HuH-7 (cell line): ENCODE measurements at places on chromosomes 4 and X.
A peak's percentile ranks its signal among the peaks of the same experiment; 100 is the strongest.

DNA sequence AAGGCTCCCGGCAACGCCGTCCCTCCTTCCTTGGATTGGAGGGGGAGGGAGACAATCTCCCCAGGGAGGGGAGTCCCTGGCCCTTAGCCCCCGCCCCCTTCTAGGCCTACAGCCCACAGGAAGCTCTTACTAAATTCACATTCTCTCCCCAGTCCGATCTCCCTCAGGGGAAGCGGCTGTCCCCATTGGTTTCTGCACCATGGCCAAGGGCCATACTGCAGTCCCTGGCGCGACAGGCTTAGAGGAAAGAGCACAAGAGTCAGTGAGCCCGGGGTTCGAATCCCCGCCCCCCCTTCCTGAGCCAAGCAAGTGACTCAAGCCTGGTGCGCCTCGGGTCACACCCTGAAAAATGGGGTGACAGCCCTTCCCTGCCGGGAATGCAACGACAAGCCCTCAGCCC is 1.1 kb downstream of the ABLIM2 start:
- no peak for DNase-seq

GRCh38 chr4:183407128-183407585 is 37.3 kb upstream of the CDKN2AIP start:
- peak; percentile 27 for DNase-seq

GRCh38 chrX:111779582-111779981 is 96.4 kb upstream of the TRPC5OS start:
- DNase-seq = no peak

GRCh38 chr4:173181848-173182247 is 13.2 kb downstream of the GALNT7 start:
- no peak for DNase-seq

DNA sequence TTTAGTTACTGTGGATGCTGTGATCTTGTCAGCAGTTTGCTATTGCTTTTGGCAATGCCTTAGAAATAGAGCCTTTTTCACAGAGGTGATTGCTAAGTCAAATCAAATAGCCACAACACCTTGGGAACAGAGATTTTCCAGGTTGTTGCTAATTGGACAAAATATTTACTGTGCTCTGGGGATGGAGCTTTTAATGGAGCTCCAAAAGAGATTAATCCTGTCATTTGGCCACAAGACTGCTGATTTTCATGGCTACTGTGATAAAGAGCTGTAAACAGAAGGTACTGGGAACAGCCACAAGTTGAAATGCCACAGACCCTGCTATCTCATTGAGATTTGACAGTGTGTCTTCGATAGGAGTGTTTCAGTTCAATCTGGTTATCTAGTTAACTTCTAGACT is 1715.2 kb upstream of the ADGRL3 start:
- DNase-seq = no peak

DNA sequence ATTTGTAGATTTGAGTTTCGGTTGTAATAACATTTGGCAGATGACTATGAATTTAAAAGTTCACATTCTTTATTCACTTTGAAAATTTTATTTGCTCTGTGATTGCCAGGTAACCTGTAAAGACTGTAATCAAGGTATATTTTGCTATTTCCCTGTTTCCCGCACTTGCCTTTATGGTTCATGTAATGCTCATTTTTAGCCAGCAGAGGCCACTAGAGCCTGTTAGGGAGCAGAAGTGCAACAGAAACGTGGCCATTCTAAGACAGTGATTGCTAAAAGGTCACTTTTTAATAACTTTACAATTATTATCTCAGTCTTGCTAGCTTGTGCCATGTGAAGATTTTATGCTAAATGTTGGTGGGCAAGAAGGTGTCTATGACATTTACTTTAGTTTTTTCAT is 12.4 kb downstream of the YIPF6 start:
- DNase-seq = peak; percentile 22

DNA sequence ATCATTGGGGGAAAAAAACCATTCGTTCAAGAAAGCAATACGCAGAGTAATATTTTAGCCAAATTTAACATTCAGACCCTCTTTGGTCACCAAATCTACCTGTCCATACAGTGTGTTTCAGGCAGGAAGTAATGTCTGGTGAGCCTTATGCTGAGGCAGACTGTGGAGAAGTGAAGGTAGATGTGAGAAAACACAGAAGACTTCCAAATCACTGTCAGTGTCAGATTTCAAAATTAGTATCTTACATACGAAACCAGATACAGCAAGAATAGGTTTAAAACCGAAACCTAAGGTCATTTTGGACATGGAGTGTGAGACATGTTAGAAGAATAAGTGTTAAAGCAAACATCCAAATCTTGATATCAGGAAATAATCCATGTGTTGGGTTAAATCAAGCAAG is 664.5 kb upstream of the HTR2C start:
- DNase-seq = no peak

DNA sequence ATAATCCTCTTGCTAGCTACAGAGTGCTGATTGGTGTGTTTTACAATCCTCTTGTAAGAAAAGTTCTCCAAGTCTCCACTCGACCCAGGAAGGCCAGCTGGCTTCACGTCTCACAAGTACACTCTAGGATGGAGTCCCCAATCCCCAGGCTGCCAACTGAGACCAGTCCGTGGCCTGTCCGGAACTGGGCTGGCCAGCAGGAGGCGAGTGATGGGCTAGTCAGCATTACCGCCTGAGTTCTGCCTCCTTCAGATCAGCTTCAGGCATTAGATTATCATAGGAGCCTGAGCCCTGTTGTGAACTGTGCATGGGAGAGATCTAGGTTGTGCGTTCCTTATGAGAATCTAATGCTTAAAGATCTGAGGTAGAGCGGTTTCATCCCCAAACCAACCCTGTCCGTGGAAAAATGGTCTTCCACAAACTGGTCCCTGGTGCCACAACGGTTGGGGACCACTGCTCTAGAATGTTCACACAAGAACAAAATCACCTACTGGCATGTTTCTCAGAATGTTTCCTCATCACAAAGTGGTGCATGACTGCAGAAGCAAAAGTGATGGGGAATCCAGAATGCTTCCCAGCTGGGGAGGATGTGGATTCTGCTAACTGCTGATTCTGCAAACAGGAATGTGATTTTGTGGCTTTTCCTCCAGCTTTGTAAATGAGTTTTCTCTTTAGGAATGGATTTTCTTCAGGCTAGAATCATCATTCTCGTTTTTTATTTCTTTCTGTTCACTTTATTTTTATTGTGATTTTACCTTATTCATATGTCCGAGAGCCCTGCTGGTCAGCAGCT is 40.9 kb downstream of the SEPTIN11 start:
- DNase-seq = no peak

DNA sequence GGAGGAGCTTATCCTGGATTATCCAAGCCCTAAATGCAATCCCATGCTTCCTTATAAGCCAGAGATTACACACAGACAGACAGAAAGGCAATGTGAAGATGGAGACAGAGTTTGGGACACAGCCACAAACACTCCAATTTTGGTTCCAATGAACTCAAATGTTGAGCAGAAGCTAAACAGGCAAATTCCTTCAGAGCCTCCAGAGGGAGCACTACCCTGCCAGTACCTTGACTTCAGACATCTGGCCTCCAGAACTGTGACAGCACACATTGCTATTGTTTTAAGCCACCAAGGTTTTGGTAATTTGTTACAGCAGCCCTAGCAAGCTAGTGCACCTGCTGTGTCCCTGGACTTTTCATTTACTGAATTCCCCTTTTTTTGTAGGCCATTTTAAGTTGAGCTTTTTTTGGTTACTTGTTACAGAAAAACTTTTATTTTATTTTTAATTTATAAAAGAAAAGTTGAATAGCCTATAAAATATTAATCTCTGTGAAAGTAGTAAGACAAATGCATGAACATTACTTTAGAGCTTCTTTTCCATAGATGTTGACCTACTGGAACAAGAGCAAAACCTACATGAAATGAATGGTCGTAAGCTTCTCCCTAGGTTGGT is 33.4 kb upstream of the SRD5A3 start:
- DNase-seq = no peak

DNA sequence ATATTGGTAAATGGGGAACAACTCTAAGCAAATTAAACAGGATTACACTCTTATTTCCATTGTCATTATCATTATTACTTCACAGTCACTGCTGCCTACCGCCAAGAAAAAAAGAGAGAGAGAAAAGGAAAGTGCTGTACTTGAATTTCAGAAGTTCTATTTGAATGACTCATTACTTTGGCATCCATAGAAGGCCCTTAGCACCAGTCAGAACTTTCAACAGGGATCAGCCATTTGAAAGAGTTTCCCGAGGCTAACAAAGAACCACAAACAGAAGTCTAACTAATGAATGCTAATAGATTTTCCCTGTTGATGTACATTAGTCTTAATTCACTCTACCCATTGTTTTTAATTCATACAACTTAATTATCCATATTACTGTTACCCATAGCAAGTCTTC is 116.3 kb downstream of the SHROOM4 start:
- DNase-seq = no peak

GRCh38 chr4:103099691-103100392 is at the start of gene BDH2:
Gene BDH2, minus strand, starts transcription at chr4:103099834. Its CDS starts 3,580 bp downstream, at chr4:103096254.
- DNase-seq = peak; percentile 28

DNA sequence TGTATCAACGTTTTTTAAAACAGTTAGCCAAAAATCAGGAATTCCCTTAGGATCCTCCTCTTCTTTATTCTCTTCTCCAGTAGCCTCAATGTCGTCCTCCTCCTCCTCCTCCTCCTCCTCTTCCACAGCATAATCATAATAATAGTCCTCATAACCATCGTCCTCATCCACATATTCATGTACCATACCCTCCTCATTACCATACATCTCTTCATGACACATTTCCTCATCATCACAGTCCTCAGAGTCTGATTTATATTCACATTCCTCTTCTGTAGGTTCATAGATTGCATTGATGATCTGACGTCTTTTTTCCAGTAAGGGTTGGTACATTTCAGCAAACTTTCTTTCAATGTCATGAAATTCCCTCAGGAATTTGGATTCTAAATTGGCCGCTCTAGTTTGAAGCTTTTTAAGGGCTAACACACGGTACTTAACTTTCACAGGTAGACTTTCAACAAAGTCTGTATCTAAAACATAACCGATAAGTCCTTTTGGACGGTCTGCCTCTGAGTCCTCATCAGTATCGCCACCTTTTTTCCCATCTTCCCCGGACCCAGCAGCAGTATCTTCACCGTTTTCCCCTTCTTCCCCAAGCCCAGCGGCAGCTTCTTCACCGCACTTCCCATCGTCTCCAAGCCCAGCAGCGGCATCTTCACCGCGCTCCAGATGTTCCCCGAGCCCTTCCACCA is 771 bp downstream of the NAP1L2 start:
- DNase-seq = no peak

DNA sequence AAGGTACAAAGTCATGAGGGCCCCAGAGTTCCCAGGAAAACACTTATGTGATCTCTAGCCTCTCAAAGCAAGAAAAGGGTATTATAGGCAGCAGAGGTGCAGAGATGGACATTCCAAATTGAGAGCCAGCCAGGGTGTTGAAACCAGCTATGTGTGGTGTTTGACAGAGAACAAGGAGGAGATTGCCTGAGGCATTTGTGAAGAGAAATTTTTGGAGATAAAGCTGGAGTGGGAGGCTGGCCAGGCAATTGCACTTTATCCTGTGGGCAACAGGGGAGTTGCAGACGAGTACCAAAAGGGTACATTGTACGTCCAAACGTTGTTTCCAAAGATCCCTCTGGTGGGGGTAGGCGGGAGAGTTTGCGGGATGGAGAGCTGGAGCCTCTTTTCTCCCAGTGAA is 2.5 kb upstream of the GABRE start:
- DNase-seq = no peak

DNA sequence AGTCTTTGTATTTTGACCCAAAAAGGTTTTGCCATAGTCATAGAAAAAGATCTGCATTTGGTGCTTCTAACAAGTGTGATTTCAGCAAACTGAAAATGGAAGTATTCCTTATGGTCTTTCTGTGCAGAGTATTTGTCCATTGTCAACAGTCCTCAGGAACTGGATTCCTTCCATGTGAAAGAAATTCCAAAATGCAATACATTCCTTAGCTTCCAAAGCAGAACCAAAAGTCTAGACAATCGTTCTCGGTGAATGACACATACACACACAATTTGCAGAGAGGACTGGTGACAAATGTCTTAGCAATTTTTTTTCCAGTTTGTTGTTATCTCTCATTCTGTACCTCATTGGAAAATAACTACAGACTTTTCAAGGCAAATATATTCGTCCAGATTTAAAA is 562.2 kb upstream of the SLIT2 start:
- DNase-seq = no peak

DNA sequence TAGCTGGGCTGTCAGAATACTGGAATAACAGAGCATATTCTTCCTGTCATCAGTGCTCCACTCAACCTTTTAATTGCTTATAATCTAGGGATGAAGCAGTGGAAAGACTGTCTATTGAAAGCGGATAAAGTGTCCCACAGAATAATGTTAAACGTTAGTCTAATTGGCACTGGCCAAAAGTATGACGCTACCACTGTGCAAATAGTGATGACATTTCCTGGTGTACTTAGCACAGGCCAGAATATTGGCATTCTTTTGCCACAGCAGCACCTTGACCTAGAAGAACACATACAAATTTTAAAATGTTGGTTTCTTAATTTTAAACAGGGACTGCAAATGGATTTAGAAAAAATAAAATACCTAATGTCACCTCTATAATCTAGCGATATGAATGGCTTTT is 635.2 kb upstream of the SPANXN1 start:
- no peak for DNase-seq

- DNase-seq = no peak
Observed at GRCh38 chr4:100288811-100289529, 98.7 kb upstream of the DDIT4L start.

DNA sequence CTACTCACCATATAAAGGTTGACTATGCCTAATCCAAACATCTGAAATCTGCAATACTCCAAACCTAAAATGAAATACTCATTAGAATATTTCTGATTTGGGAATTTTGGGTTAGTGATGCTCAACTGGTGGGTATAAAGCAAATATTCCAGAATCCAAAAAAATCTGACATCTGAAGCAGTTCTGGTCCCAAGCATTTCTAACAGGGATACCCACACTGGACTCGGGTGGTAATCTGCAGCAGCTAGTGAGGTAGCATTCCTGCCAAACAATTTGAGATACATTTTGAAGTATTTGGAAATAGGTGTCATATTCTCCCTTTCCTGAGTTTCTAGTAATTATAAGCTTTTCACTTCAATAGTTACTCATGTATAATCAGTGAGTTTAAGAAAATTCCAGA is 49.6 kb upstream of the RPA4 start:
- no peak for DNase-seq

GRCh38 chr4:173301518-173302201 is 32.5 kb downstream of the HMGB2 start:
- DNase-seq = no peak

DNA sequence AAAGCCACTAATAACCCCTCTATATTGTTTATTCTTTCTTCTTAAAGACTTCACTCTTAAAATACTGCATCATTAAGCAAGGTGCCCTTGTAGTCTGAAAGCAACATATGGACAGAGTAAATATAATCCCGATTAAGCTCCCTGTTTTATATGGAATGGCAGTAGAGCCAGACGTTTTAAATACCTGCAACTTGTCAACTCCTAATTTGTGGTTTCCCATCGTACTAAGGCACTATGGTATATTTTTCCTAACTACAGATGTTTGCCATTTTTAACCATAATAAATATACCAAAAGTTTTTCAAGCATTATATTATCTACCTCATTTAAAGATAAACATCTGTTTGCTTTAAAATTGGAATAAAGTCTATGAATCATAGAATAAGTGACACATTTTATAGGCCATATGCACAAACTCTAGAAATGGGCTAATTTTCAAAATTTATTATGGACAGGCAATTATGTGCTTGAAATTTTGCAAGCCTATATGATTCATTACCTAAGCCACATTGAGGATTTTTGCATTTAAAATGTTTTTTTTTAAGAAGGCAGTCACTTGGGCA is 194.6 kb downstream of the FRMPD4 start:
- no peak for DNase-seq
